ENCODE measurements at places on chromosomes 2 and 18. TPM values are rescaled to one million over a fixed set of nuclear protein-coding genes. Genes with fewer than 3 reads are reported as not detected.

Gene CCDC142
- total RNA-seq, result 6.1 TPM

Gene MAP3K20
- 91.4 TPM for total RNA-seq

Gene UBR3
- total RNA-seq, result 7.7 TPM

Gene SMYD1
- total RNA-seq, result not detected

Gene TTC31
- total RNA-seq, result 15.1 TPM

Gene IMPA2
- 55.3 TPM for total RNA-seq

Gene LOXL3
- 1.6 TPM for total RNA-seq

Gene HRH4
- total RNA-seq, result 0.08 TPM

Gene HOXD11
- total RNA-seq, result not detected

Gene CHRNA1
- total RNA-seq, result not detected

Gene CRYGD
- not detected for total RNA-seq

Gene AGAP1
- 6.5 TPM for total RNA-seq

Gene RBM44
- total RNA-seq, result not detected

Gene GAREM2
- 0.94 TPM for total RNA-seq

Gene COL6A3
- 23.8 TPM for total RNA-seq

All from hair follicular keratinocyte (primary cell).